Naive B cell (primary cell): ENCODE measurements at places on chromosomes 2 and 18. TPM values are rescaled to one million over a fixed set of nuclear protein-coding genes. Genes with fewer than 3 reads are reported as not detected.

DNA sequence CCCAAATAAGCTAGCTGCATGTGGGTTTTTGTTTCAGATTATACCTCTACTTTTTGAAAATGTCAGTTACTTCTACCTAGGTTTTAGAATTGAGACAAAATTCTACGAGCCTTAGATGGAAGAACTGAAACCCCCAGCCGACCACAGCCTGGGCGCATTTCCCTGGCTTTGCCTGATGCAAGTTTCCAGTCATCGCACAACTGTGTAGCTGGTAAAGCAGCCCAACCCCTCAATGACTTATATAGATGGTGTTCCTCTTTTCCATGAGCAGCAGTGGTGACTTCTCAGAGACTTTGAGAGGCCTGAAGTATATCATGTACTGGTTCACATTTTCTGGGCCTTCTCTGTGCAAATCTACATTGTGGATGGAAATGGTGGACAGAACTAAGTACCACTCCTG lies 515.4 kb upstream of the RAB6C start:
- no peak for DNase-seq

DNA sequence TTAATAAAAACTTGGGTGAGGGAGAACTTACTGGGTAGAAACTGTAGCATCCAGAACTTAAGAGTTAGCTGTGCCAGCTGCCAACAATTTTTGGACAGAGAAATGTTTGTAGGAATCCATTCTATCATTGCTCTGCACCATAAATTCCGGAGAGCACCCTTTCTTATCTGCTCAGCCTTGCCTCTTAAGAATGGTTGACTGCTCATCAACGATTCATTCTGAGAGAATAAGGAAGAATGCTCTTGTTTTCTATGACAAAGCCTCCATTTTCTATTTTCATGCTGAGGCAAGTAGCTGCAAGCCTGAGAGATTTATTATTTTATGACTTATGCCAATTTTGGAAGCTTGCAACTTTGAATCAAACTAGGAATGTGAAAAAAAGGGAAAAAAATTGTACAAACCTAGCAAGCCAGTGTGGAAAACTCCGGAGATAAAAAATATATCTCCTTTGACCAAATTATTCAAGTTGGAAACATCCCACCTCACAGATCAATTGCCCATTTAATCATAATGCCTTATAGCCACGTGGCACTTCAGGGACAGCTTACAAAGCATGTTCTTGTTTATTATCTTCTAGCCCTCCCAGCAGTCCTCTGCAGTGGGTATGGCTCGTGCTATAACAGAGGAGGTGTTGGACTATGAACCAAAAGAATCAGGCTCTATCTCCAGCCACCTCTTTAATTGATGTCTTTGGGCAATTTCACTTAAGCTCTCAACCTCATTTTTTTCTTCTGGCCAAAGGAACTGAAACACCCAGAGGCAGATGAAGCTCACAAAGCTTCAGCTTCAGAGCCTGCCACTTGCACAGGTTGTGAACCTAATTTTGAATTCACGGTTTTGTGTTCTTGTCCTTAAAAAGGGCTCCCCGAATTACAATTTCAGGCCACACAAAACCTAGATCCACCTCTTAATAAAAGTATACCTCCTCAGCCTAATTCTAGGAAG lies 40.9 kb upstream of the ATL2 start:
- DNase-seq = no peak

GRCh38 chr2:28228434-28228995 lies 164.1 kb upstream of the FOSL2 start:
- no peak for DNase-seq

GRCh38 chr18:77262643-77263465 lies 13.2 kb downstream of the GALR1 start:
- DNase-seq = no peak

DNA sequence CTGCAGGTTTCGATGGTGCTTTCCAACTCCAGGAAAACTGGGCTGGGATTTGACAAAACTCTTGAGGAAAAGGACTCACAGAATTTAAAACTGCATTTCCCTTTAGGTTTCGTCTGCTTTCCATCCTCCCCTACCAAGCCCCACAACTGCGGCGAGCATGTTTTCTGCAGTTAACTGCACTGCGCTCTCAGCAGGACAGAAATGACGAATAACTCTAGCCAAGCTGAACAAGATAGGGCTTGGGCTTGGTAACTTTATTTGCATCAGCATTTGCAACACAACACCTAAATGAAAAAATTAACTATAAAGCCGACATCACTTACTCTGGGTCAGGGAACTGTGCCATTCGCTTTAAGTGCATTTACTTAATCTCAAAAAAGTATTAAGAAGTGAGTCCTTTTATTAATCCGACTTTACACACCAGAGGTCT lies 669 bp upstream of the PIKFYVE start:
- peak; percentile 75 for DNase-seq

- no peak for DNase-seq
These were observed 44.5 kb downstream of the COMMD1 start for GRCh38 chr2:61949714-61950560.

The E2F6 gene
- polyA plus RNA-seq = 2.3 TPM

The BUB1 gene
- polyA plus RNA-seq = not detected

The WNT10A gene
- 11.8 TPM for polyA plus RNA-seq

- DNase-seq = peak; percentile 81
These were observed 298.4 kb downstream of the LPIN1 start for GRCh38 chr2:12044857-12045256.

The CRYBA2 gene
- not detected for polyA plus RNA-seq

The SERPINB11 gene
- polyA plus RNA-seq = not detected

DNA sequence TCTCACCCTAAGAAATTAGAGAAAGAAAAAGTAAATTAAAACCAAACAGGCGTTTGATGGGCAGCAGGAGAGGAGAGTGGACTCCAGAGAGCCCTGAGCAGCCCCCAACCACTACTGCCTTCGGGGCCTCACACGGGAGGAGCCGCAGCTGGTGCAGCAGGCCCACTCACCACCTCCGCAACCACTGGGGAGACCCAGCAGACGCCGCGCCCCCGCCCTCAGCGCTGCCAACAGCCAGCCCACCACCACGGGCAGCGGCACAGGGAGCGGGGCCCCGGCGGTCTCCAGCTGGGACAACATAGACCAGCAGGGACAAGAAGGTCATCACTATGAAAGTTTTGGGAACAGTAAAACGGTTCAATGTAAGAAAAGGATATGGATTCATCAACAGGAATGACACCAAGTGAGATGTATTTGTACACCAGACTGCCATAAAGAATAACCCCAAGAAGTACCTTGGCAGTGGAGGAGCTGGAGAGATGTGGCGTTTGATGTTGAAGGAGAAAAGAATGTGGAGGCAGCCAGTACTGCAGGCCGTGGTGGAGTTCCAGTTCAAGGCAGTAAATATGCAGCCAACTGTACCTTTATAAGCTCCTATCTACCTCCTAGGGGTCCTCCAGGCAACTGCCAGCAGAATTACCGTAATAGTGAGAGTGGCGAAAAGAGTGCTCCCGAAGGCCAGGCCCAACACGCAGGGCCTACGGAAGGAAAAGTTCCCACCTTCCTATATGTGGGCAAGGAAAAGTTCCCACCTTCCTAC lies 76.5 kb downstream of the OLA1 start:
- DNase-seq = no peak

The CPO gene
- polyA plus RNA-seq = not detected

DNA sequence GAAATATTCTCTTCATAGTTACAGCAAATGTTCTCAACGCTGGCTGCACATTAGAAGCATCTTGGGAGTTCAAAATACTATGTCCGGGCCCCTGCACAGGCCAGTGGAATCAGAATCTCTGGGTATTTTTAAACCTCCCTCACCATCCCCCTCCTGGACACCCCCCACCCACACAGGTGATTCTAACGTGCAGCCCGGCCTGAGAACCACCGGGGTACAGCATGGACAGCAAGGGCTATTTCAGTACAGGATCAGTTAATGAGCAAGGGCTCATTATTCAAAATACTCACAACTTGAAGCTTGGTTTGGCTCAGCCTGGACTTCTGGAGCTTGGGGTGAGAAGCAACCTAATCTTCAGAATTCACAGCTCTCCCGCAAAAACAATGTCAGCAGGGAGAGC lies 31.4 kb downstream of the INO80C start:
- no peak for DNase-seq

GRCh38 chr2:232928551-232929302 lies 58.7 kb downstream of the SNORC start:
- DNase-seq = no peak

The TEX44 gene
- polyA plus RNA-seq = not detected

DNA sequence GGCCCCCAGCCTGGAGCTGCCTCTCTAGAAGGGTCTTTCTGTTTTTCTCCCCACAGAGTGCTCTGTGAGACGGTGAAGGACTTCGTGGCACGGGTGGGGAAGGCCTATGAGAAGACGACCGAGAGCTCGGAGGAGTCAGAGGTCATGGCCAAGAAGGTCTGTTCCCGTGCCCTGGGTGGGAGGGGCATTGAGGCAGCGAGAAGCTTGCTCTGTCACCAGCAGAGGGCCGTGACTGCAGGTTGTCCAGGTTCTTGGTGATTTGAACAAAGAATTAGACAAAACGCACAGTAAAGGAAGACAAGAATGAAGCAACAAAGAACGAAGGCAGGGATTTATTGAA lies 93.9 kb downstream of the DGKD start:
- no peak for DNase-seq

GRCh38 chr18:31648966-31649429 lies 35.4 kb downstream of the B4GALT6 start:
- no peak for DNase-seq

GRCh38 chr2:172912266-172912665 lies 163.4 kb upstream of the MAP3K20 start:
- no peak for DNase-seq

The DSG1 gene
- not detected for polyA plus RNA-seq

The CETN1 gene
- not detected for polyA plus RNA-seq

The CD226 gene
- 0.11 TPM for polyA plus RNA-seq

GRCh38 chr2:197308585-197308984 lies 2.0 kb downstream of the ANKRD44 start:
- DNase-seq = no peak

The CD207 gene
- not detected for polyA plus RNA-seq

The SMC6 gene
- polyA plus RNA-seq = 64.8 TPM

- no peak for DNase-seq
These were observed 4.6 kb upstream of the PTPRM start for GRCh38 chr18:7562491-7562890.

GRCh38 chr2:226838722-226839121 lies 2.9 kb downstream of the RHBDD1 start:
- no peak for DNase-seq

GRCh38 chr2:105698820-105699219 lies 45.9 kb upstream of the NCK2 start:
- no peak for DNase-seq

DNA sequence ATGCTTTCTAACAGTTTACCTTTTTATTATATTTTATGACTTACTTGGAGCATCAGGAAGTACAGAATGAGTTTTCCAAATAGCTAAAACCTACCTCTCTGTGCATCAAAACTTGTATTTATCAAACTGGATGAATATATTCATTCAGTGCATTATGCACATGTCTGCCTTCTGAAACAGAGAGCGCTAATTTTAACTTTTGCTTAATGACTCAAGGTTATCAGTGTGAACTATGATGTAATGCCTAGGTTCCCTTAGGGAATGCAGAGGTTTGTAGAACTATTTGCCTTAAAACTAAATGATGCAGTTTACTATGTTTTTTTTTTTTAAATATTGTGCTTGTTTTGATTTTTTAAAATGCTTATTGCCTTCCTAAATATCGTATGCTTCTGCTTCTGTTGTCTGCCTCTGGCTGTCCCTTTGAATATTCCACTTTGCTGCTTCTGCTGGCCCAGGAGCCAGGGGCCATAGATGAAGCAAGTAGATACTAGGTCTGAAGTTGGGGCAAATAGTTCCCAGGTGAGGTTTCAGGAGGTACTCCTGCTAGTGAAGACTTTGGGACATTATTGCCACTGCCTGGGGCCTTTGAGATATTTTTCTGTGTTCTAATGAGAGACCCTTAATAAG lies 16.5 kb downstream of the TMEM178A start:
- DNase-seq = no peak

GRCh38 chr2:53672881-53673522 lies 94.6 kb upstream of the CHAC2 start:
- DNase-seq = no peak

The TMX3 gene
- 16.1 TPM for polyA plus RNA-seq
